AG04450 (cell line): ENCODE measurements at places on chromosomes 2 and 18.

GRCh38 chr2:46751897-46752296, 163.7 kb downstream of the MCFD2 start:
- DNase-seq, result no peak

DNA sequence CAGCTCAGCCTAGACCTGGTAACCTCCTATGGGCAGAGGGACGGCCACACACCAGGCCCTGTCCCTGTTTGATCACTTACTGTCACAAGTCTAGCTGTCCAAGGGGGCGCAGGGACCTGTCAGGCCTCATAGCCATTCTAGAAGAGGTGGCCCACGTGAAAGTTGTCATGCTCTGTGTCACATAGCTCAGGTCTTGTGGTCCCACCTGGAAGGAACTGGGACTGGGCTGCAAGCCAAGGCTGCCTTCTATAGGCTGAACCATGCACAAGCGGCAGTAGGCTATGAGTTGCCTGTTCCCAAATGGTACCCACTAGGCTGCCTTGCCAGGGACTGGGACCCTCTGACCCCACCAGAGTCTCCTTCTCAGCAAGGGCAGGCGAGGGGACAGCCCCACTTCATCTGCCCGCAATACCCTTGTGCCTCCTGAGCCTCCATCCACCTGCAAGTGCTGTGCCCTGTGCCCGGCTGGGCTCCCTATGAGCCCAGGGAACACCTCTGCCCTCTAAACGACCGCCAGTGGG, 177.5 kb downstream of the ANAPC1 start:
- DNase-seq, result no peak

DNA sequence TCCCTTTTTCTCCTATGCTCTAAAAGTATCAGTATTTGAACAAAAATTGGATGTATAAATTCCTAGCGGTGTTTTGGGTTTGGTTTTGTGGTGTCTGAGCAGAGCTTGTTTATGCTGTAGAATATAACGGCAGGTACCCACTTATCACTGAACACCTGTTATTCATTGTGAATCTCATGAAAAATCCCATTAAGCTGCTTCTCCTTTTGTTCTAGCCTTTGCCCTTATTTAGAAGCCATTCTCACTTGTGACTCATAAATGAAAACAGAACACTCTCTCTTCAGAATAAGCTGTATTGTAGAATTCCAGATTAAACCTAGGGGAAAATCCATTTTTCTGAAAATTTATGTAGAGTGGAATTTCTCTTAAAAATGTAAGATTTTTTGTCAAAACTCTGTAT, 104.0 kb downstream of the PRPF40A start:
- DNase-seq, result no peak

GRCh38 chr18:28834889-28835288, 658.0 kb upstream of the CDH2 start:
- no peak for DNase-seq

- no peak for DNase-seq
Measured at GRCh38 chr2:223046470-223047040, 5.4 kb upstream of the KCNE4 start.

DNA sequence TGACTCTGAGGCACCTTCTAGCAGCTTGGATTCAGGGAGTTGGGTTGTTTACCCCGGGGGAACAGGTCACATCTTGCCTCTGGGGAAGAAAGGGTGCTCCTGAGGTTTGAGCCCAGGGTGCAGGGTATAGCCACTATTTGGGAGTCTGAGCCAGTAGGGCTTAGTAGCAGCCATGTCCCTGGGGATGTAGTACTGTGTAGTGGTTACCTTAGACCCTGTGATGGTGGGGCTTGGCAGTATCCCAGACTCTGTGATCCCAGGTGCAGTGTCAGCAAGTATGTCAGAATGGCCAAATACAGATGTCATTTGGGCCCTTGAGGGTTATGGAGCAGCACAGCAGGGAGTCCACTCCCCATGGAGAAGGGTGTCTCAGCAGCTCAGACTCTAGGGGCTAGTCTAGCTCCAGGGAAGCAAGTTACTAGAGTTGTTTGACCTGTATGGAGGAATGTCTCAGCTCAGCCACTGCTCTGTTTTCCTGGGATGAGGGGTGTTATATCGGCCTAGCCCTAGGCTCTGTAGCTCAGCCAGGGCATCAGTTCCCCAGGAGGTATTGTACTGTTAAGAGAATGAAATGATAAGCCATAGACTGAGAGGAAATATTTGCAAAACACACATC, 151.3 kb downstream of the UBR3 start:
- no peak for DNase-seq
